ENCODE measurements at places on chromosomes 7 and 10. TPM values are rescaled to one million over a fixed set of nuclear protein-coding genes. Genes with fewer than 3 reads are reported as not detected.

GRCh38 chr7:76394957-76395356, 14.5 kb downstream of the SSC4D start:
- no peak for DNase-seq

- no peak for DNase-seq
These were observed 291.6 kb upstream of the PPP2R2D start for GRCh38 chr10:131609176-131609575.

TRIM73 gene
- total RNA-seq, result under 0.01 TPM

GRCh38 chr10:69629897-69630650, at the start of gene FAM241B:
Gene FAM241B (plus strand): TSS chr10:69630247. CDS start chr10:69631744, 1,497 bp downstream.
- peak; percentile 47 for DNase-seq

PARP12 gene
- total RNA-seq, result 89.5 TPM

GJD4 gene
- not detected for total RNA-seq

DNA sequence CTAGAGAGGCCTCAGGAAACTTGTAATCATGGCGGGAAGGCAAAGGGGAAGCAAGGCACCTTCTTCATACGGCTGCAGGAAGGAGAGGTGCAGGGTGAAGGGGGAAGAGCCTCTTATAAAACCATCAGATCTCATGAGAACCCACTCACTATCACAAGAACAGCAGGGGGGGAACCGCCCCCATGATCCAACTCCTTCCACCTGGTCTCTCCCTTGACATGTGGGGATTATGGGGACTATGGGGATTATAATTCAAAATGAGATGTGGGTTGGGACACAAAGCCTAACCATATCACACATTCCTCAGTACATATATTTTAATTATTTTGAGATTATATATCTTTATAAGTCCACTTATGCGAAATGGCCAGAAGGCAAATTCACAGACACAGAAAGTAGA, 8.9 kb downstream of the HK1 start:
- DNase-seq, result no peak

DNA sequence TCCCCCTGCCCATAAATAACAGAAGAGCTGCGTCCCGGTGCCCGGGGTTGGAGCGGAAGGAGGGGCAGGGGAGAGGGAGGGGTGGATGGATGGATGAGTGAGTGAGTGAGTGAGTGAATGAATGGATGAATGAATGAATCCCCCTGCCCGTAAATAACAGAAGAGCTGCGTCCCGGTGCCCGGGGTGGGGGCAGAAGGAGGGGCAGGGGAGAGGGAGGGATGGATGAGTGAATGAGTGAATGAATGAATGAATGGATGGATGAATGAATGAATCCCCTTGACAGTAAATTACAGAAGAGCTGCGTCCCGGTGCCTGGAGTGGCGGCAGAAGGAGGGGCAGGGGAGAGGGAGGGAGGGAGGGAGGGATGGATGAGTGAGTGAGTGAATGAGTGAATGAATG, 7.6 kb upstream of the UNCX start:
- no peak for DNase-seq

PPP1R17 gene
- total RNA-seq, result not detected

CDH23 gene
- total RNA-seq, result 7.1 TPM

GRCh38 chr7:127822822-127823508, 171.0 kb downstream of the SND1 start:
- DNase-seq, result no peak

- no peak for DNase-seq
These were observed 48.4 kb downstream of the ZNF503 start for GRCh38 chr10:75353183-75353582.

DNA sequence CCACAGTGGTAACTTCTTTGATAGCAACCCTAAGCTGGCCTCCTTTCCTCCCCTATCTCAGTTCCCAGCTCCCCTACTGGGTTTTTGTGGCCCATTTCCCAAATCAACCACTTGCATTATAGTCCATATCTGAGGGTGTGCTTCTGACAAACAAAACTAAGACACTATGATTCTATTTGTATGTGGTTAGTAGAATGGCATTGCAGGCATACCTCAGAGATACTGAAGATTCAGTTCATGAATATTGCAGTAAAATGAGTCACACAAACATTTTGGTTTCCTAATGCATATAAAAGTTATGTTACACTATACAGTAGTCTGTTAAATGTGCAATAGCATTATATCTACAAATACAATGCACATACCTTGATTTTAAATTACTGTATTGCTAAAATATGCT, 15.4 kb upstream of the TMEM243 start:
- no peak for DNase-seq

DNA sequence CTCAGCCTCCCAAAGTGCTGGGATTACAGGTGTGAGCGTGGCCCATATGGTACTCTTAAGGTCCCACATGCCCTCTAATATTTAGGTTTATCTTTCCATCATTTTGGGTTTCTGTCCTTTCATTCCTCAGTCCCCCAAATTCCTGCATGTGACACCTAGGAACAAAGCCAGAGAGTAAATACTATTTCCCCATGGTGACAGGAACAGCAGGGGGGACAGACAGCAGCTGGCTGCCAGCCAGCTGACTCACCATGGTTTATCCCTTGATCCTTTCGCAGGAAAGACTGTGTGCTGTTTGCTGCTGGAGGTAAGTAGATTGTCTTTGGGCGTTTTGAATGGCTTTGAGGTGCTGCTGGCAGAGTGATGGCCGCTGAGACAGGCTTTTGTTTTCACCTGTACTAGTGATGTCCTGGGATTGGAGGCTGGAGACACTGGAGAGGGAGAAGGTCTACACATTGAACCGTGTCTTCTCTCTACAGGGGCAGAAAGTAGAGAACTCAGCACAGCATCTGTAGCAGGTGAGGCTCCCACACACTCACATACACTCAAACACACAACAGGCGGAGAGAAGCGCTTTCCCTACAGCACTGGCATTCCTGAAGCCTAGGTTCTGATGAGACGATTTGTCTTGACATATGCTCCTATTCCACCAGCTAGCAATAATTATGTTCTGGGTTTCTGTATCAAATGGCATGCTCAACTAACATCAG, 83.7 kb upstream of the EFCAB10 start:
- DNase-seq, result no peak

DNA sequence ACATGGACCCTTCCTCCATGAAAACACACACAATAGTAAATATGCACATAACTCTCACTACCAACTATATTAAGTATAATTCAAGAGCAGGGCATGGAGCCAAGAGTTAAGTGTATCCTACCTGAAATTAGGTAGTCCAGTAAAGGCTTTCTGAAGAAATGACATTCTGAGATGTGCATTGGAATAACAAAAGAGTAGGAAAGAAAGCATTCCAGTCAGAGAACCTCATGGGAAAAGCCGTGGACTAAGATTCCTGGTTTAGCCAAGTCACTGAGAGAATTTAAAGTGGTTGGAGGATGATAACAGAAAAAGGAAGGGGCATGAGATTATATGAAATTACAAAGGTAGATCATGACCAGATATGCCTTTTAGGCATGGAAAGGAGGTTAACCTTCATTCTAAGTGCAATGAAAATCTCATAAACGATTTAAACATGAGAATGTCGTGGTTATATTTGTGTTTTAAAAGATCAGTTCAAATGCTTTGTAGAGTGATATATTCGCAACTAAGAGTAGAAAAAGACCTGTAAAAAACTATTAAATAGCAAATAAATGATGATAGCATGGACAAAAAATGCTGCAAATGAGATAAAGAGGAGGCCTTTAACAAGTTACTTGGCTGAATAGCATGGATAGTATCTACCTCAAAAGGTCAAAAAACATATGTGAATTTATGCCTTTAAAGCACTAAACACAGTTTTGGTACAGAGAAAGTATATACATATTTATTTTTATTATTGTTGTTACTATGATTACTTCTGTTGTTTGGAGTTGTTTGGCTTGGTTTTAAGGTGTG, 767.4 kb upstream of the GHITM start:
- no peak for DNase-seq

GRCh38 chr7:46153951-46154787, 233.1 kb upstream of the IGFBP3 start:
- no peak for DNase-seq

DNA sequence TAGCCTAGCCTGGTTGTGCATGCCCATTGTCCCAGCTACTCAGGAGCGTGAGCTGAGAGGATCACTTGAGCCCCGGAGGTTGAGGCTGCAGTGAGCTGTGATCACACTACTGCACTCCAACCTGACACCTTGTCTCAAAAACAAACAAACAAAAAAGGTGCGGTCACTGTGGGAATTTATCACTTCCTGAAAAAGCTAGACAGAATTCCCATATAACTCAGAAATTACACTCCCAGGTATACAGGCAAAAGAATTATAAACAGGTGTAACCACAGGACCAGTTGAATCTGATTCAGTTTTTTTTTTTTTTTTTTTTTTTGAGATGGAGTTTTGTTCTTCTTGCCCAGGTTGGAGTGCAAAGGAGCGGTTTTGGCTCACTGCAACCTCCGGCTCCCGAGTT, 3.2 kb upstream of the OGDH start:
- DNase-seq, result no peak

BLVRA gene
- total RNA-seq, result 93.0 TPM

DNA sequence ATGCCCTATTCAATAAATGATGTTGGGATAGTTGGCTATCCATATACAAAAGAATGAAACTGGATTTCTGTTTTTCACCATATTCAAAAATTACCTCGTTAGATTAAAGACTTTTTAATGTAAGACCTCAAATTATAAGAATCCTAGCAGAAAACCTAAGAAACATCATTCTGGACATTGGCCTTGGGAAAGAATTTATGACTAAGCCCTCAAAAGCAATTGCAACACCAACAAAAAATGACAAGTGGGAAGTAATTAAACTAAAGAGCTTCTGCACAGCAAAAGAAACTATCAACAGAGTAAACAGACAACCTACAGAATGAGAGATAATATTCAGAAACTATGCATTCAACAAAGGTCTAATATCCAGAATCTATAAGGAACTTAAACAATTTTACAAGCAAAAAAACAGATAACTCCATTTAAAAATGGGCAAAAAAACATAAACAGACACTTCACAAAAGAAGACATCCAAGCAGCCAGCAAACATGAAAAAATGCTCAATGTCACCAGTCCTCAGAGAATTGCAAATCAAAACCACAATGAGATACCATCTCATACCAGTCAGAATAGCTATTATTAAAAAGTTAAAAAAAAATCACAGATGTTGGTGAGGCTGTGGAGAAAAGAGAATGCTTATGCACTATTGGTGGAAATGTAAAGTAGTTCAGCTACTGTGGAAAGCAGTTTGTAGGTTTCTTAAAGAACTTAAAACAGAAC, 309.8 kb downstream of the AHR start:
- no peak for DNase-seq

FRMPD2 gene
- 0.21 TPM for total RNA-seq

- DNase-seq, result peak; percentile 12
These were observed 47.7 kb upstream of the INPP5A start for GRCh38 chr10:132489704-132490534.

- no peak for DNase-seq
These were observed 271.3 kb downstream of the FGFR2 start for GRCh38 chr10:121326905-121327304.

DNA sequence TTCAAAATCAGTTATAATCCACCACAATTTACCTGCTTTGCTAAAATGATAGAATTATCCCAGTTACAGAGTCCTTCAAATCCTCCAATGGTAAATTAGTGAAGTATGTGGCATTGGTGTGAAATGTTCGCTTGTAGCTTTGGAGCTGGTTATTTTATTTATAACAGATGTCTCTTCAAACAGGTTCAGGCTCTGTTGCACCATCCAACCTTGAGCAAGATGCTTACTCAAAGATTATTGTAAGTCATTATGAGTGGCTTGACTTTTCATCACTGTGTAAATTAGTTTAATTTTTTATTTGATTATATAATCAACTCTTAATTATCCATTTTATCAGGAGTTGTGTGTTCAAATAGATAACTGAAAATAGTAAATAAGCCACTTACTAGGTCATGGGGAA, 99.4 kb downstream of the BTRC start:
- no peak for DNase-seq

- no peak for DNase-seq
These were observed 793.4 kb downstream of the NRG3 start for GRCh38 chr10:82668221-82668895.

- DNase-seq, result peak; percentile 38
These were observed 22.4 kb downstream of the ADCYAP1R1 start for GRCh38 chr7:31074403-31075085.

RNF32 gene
- not detected for total RNA-seq

Measured in uterus (tissue), 4 donors.